Trophoblast cell (in vitro differentiated cells and primary cell): ENCODE measurements at places on chromosomes 16 and 17.

DNA sequence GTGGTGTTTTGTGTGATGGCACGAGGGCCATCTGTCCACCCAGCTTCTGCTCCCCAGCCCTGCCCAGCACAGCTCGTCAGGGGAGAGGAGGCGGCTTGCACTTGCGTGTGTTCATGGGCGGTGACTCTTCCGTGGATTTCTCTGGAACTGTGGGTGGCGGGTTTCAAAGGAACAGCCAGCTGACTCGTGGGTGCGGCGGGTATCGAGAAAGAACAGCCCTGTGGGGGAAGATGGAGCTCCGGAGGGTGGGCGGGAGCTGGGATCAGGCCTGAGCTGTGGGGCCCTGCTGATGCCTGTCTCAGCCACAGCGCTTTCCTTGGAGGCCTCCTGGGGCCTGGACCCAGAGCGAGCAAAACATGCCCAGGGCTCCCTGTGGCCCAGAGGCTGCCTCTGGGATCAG is 13.2 kb downstream of the NAGPA start:
- no peak for DNase-seq

DNA sequence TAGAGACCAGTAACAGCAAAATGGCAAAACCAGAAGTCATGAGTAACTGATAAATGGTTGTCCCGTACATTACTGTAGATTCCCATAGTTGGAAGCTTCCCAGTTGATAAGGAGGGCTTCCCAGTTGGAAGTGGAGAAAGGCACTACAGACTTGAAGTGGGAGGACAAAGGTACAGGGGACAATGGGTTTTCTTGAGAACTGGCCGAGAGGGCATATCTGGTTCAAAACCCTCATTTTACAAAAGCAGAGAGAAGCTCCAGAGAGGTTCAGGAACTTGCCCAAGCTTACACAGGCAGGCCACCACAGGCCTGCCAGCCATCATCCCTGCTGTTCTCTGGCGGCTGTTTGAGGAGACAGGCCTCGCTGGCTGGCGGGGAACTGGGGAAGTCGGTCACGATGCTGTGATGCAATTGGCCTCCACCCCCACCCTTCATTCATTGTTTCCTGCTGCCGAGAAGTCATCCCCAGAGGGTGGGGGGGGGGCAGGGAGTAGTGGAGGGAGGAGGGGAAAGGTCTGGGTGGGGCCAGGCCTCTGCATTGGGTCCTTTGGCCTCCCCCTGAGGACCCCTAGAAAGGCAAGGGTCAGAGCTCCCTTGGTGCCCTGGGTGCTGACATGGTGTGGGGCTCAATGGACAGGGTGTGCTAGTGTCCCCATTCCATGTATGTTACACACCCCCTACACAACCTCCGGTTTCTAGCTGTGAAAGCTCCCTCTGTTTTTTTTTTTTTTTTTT is 3.0 kb downstream of the UBALD2 start:
- peak; percentile 54 for DNase-seq

- DNase-seq = no peak
Observed at GRCh38 chr17:77070888-77071279, 69.9 kb upstream of the SEC14L1 start.

DNA sequence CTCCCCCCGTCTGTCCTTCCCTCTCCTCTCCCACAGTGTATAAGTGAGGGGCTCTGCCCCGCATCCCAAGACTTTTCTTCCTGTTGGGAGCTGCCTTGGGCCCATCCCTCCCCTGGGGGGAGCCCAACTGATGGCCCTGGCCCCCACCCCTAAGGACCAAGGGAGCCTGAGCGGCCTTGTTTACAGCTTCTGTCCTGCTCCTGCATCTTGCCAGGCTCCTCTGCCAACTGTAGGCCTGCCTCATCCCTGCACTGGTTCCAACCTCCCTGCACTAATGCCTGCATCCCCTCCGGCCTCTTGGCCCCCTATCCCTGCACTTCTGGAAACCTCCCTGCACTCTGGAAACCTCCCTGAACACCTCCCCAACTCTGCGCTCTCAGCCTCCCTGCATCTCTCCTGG is 1.4 kb upstream of the PAGR1 start:
- DNase-seq = no peak

DNA sequence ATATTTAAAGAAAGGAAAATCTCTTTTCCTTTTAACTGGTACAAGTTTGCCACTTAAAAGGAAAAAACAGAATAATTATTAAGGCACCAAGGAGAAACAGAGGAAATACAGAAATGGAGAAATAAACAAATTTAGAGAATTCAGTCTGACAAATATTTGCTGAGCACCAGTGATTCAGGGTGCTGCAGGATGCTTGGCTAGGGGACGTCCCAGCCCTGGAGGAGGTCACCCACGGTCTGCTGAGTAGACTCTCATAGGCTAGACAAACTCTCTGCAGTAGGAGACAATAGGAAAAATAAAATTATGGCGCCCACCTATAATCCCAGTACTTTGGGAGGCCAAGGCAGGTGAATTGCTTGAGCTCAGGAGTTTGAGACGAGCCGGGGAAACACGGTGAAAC is 15.9 kb downstream of the C1QTNF1 start:
- no peak for DNase-seq

DNA sequence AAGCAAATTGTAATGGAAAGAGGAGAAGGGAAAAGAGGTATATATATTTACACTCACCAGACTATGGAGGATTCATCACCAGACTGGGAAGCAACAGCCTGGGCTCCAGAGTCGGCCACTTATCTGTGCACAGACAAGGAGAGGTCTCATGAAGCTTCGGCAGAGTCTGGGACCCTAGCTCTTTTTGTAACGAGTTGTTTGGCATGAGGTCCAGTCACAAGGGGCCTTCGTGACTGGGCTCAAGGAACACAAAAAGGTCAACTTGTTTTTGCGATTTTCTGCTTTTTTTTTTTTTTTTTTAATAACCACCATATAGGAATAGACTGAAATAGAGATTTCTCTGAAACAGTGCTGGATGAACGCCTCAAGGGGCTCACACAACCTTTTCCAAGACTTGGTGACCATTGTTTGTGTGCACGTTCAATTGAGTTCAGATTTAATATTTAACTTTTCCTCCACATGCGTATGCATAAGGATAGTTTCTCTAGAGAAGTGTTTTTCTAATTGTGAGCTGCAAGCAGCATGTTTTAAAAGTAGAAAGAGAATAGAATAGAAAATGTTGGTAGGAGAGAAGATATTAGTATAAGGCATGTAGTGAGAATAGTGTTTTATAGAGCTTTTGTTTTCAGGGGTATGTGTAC is 25.8 kb downstream of the BPTF start:
- no peak for DNase-seq

GRCh38 chr17:41660221-41660711 is 28.4 kb upstream of the EIF1 start:
- DNase-seq = no peak

- DNase-seq = no peak
Observed at GRCh38 chr17:57915985-57916757, 39.0 kb downstream of the CUEDC1 start.

GRCh38 chr16:12802048-12802447 is 1.6 kb downstream of the CPPED1 start:
- DNase-seq = peak; percentile 69

DNA sequence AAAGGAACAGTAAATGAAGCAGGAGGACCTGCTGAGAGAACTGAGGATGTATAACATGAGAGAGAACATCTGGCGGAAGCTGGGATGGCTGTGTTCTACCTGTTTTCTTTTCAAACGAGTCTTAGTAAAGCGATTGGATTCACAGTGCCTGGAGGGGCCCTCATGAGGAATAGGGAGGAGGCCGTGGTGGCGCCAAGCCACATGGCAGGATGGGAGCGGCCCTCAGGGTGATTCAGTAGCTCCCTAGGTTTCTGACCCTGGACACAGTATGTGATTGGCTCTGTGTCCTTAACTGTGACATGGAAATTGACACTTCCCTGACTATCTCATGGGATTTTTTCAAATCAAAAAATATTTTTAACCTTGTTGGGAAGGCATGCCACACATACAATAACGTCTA is 32.1 kb downstream of the USP43 start:
- DNase-seq = peak; percentile 94

- DNase-seq = no peak
Observed at GRCh38 chr16:64983231-64983630, 138.6 kb downstream of the CDH11 start.

DNA sequence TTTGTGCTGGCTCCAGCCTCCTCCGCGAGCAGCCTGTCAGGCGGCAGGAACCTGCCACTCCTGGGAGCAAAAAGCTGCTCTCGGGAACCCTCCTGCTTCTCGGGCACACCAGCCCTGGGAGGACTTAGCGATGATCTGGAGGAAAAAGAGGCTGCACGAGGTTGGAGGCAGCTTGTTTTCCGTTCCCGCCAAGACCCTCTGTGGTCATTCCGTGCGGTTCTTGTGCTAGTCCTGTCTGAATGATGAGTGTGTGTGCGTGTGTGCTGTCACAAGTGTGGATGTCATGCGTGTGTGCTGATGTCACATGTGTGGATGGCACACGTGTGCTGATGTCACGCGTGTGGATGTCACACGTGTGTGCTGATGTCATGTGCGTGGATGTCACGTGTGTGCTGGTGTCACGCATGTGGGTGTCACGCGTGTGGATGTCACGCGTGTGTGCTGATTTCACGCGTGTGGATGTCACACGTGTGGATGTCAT is 150.0 kb downstream of the NPIPB11 start:
- DNase-seq = no peak

DNA sequence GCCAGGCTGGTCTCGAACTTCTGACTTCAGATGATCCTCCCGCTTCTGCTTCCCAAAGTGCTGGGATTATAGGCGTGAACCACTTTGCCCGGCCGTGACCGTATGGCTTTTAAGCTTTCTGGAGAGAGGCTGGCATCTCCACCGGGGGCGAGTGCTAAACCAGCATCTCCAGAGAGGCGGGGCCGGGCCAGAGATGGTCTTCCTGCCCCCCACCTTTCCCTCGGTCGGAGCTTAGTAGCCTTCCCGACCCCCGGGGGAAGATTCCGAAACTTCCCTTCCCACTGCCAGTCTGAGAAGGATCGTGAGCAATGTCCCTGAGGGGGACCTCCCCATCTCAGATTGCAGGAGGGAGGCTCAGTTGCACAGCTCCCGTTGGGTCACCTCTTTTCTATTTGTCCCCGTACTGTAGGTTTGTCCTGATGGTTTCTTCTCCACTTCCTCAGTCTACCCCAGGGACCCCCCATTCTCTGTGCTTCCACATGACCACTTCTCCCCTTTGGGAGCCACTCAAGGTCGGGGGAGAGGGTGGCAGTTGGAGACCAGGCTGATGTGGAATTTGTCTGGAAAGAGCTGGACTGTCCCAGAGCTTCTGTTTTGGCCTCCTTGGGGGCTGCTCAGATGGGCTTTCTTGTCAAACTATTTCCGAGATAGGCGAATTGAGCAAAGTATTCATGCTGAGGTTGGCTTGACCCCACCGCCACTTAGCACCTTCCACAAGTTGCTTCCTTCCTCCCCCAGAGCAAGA is 18.2 kb downstream of the IGF2BP1 start:
- no peak for DNase-seq

GRCh38 chr17:58832514-58832913 is 76.9 kb downstream of the PPM1E start:
- DNase-seq = no peak

- no peak for DNase-seq
Observed at GRCh38 chr17:42334677-42335076, 46.4 kb downstream of the STAT5A start.

DNA sequence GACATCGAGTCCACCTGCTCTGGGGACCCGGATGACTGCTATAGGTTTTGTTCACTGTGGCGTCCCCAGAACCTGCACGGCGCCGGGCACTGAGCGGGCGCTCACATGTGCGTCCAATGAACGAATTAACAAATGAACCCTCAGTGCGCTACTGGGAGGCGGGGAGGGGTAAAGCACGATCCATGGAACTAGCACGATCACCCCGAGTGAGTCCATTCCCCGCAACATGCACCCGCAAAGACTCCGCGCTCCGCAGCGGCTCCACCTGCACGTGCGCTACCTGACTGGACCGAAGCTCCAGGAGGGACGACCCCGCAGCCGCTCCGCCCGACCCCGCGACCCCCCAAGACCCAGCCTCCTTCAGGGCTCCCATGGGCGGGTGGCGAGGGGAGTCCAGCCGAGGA is 491 bp downstream of the TRAP1 start:
- peak; percentile 32 for DNase-seq

GRCh38 chr16:85242140-85242539 is 129.9 kb upstream of the CIBAR2 start:
- DNase-seq = no peak
